ENCODE measurements at places on chromosomes 2 and 18.

- no peak for DNase-seq
Measured at GRCh38 chr2:220833446-220833845, 738.7 kb downstream of the EPHA4 start.

DNA sequence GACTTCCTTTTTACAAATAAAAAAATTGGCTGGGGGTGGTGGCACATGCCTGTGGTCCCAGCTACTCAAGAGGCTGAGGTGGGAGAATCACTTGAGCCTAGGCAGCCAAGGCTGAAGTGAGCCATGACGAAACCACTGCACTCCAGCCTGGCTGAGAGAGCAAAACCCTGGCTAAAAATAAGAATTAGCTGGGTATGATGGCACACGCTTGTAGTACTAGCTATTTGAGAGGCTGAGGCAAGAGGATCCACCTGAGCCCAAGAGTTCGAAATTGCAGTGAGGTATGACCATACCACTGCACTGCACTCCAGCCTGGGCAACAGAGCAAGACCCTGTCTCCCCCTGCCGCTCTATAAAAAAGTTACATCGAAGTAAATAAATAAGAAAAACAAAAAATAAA is 33.7 kb downstream of the GFPT1 start:
- DNase-seq = no peak

GRCh38 chr18:43635397-43635796 is 358.1 kb upstream of the SYT4 start:
- DNase-seq = no peak

GRCh38 chr2:79789811-79790210 is 277.0 kb downstream of the CTNNA2 start:
- no peak for DNase-seq

GRCh38 chr18:61600422-61600821 is 267.2 kb downstream of the CDH20 start:
- no peak for DNase-seq

- no peak for DNase-seq
Measured at GRCh38 chr2:169849710-169850109, 22.5 kb downstream of the UBR3 start.

GRCh38 chr2:108893277-108893676 is 95.7 kb downstream of the EDAR start:
- DNase-seq = no peak

DNA sequence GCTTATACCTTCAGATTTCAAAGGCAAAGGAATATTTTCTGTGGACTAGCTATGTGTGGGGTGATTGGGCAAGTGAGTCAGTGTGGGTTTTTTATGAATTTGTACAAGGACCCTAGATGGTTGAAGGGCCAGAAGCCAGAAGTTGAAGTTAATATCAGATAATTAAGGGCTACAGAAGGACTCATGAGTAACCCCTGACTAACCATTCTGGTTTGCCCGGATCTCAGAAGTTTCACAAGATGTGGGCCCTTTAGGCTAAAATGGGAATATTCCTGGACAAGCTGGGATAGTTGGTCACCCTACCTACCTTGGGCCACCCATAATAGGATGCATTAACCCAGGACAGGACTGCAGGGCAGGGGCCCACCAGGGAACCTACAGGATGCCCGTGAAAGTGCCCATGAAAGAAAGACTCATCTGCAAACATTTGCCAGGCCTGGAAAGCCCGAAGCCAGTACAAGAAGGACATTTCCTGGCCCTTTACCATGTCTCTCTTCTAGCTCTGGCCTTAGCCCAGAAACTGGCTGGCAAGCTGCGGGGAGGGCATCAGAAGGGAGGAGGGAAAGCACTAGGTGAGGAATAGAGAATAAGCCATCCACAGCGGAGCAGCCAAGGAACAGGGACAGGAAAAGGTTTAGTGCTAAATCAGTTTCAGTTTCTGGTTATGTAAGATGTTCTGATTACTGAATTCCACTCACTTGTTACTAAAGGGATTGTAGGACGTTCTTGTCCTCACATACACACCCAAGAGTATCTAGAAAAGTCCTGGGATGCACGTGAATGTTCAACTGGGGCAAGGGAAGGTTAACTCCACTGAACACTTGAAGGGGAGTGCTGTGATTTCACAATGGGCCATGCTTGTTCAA is 33.6 kb downstream of the GCG start:
- no peak for DNase-seq

DNA sequence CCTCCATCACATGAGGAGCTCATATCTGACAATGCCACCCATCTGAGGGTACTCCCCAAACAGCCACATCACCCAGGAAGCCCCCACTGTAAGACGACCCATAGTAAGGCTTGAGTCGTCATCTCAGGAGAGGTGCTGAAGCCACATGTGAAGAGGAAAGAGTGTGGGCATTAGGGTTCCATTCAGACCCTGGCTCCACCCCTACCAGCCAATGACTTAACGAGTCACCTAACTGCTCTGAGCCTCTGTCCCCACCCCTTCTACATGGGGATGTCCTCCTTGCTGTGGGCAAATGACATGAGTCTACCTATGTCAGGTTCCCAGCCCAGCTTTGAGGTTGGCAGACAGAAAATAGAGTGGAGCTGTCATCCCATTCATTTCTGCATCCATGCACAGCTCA is 46.3 kb downstream of the C1QL2 start:
- DNase-seq = no peak

GRCh38 chr2:109423556-109424359 is 190.0 kb downstream of the SEPTIN10 start:
- no peak for DNase-seq

DNA sequence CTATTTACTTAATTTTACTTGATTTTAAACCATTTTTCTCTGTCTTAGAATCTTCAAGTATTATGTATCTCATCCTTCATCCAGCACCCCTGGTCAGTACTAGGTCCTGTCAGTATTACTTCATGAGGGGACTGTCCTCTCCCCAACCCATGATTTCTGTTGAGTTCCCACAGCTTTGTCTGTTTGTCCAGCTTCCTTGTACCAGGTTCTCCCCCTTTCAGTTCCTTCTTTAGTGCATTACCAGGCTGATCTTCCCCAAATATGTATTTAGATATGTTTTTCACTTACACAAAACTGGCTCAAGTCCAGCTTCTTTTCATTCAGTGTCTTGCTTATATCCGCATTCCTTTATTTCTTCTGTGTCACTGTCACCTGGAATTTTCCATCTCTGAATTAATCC is 13.8 kb upstream of the TTC27 start:
- DNase-seq = no peak

- DNase-seq = no peak
Measured at GRCh38 chr2:12278217-12278750, 438.5 kb upstream of the TRIB2 start.

DNA sequence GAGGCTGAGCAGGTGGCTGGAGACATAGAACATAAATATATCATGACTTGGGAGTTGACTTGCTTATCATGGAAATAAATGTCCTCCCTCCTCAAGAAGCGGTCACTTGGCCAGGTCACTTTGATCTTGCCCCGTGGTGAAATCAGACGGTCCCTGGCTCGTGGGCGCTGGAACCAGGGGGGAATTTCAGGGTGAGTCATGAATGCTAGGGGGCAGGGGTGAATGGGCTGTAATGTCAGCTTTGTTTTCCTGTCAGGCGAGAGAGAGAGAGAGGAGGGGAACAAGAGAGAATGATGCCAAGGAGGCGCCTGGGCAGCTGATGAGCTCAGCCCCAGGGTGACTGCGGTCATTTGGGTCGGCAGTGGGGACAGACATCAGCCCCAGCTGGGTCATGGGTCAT is 47.7 kb downstream of the RRM2 start:
- no peak for DNase-seq

- no peak for DNase-seq
Measured at GRCh38 chr2:48249025-48249424, 280.9 kb upstream of the STON1 start.

GRCh38 chr2:136116151-136116812 is 1.7 kb downstream of the CXCR4 start:
- peak; percentile 67 for DNase-seq

GRCh38 chr2:58571181-58571852 is 330.2 kb upstream of the FANCL start:
- DNase-seq = no peak

DNA sequence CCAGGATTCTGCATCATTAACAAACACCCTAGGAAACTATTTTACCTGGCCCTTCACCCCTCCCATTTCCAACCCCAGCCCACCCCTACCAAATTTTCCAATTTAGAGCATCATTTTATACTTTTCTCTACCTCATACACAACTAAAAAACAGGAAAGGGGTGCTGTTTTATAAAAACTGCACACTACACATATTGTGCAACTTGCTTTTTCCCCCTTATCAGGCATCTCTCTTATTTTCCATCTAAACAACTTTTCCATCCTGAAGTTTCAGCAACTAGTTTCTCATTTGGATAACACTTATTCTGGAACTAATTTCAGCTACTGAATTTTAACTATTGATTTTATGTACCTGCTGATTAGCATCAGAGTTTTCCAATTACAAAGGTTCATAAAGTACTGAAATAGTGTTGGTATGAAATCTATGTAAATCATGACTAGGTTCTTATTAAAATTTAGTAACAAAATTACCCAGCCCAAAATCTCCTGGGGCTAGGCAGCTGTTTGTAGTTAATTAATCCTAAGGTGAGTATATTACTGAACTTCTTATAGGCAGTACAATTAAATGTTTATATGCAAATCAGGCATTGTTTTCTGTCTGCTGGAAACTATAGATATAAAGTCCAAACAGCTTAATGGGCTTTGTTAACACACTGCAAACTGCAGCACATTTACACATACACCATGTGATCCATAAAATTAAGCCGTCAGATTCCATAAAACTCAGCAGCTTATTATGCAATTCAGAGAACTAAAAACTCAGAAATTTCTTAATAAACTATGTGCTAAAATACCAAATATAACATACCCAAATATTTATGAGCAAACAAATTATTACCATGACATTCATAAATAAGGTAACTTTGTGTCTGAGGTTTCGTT is 7.9 kb downstream of the SF3B1 start:
- DNase-seq = no peak

DNA sequence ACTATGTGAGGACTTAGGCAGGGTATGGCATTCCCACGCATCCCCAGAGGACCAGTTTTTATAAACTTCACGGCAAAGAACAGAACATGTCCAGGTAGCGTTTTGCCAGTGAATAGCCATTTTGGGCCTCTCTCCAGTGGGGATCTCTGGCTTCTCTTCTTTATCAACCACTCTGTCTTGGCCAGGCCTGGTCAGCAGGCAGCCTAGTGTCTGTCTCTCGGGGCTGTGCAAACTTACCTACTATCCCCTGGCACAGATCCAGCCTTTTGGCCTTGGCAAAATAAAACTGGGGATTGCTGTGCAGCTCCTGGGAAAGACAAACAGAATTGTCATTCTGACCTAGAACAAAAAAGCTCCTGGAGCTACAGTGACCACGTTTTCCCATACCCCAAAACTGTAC is 14.5 kb downstream of the CAPN14 start:
- no peak for DNase-seq

GRCh38 chr2:157990173-157990572 is 111.5 kb upstream of the UPP2 start:
- no peak for DNase-seq

DNA sequence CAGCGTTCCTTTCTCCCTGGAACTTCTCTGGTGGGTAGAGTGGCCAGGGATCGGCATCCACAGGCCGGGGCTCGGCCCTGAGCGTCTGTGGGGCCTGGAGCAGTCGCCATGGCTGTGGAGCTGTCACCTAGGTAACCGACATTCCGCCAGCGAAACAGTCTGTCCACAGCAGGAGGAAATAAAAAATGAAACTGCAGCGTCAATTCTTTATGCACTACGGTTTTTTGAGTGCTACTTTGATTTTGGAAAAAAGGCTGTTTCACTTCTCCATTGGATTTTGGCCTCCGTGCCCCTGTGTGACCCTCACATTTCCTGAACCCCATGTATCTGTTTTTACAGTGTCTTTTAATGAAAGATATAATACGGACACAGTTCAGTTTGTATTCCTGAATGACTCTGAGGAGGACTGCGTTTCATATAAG is 163.4 kb downstream of the LDLRAD4 start:
- DNase-seq = no peak

Data from activated T-cell treated with anti-CD3 and anti-CD28 coated beads for 4 hours (primary cell).